IMR-90 (cell line): ENCODE measurements at places on chromosomes 5 and 9.
A peak's percentile ranks its signal among the peaks of the same experiment; 100 is the strongest.

DNA sequence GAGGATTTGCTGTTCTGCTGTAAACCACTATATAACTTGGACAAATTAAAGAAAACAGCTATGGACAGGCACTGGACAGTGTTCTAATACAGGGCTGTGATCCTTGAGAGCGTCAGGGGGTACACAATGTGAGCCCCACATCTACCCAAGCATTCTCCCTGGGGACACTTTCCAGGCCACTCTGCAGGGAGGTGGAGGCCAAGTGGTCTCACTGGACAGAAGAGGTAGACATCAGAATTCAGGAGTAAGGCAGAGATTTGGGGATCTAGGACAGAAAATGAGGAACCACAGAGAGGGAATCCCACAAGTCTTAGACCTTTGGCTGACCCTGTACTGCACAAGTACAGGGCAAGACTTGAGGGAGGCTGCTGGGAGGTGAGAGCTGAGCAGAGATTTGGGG lies 3.8 kb upstream of the IGFBPL1 start:
- DNase-seq: no peak
- no peak overlapping the region for H3K27ac ChIP-seq
- H3K4me3 ChIP-seq: no peak overlapping the region
- H3K4me1 ChIP-seq: peaks cover 2% of the 10 kb centered on the region; the same call in 1 of the 2 replicates

GRCh38 chr5:153209016-153209415 lies 281.5 kb upstream of the GRIA1 start:
- H3K4me3 ChIP-seq: no peak overlapping the region
- no peaks in the 10 kb centered on the region for H3K4me1 ChIP-seq
- H3K36me3 ChIP-seq: no peaks in the 10 kb centered on the region
- no peak for DNase-seq
- H3K27ac ChIP-seq: no peak overlapping the region

DNA sequence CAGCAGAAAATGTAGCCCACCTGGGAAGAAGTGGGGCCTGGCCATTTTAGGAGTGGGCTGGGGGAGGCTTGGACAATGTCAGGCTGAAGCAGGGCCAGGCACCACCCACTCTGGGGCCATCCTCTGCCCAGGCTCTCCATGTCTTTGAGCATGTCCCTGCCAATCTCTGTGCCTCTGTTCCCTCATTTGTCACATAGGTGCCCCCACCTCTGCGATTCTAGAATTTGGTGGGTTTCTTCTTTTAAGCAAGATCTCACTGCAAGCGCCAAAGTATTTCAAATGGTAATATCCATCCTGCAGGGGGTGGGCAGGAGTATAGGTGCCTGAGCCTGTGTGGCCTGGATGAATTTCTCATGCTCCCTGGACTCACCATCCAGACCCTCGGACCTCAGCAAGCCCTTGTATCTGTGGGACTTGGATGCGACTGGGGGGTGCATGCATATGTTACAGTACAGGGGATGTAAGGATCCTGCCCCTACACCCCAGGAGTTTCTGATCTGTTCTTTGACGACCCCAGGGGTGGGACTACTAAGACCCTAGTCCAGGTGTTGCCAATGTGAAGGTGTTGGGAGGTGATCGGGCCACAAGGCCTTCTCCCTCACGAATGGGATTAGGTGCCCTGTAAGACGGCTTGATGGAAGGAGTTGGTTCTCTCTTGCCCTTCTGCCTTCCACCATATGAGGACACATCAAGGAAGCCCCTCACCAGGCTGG lies 4.3 kb downstream of the CD74 start:
- no peaks in the 10 kb centered on the region for H3K27me3 ChIP-seq
- DNase-seq: no peak
- H3K4me3 ChIP-seq: no peak overlapping the region
- no peaks in the 10 kb centered on the region for H3K4me1 ChIP-seq

GRCh38 chr5:132156413-132156812 lies 71.2 kb downstream of the P4HA2 start:
- H3K4me1 ChIP-seq: no peaks in the 10 kb centered on the region
- no peak for DNase-seq
- H3K36me3 ChIP-seq: no peaks in the 10 kb centered on the region
- no peak overlapping the region for H3K4me3 ChIP-seq
- H3K27ac ChIP-seq: no peak overlapping the region

DNA sequence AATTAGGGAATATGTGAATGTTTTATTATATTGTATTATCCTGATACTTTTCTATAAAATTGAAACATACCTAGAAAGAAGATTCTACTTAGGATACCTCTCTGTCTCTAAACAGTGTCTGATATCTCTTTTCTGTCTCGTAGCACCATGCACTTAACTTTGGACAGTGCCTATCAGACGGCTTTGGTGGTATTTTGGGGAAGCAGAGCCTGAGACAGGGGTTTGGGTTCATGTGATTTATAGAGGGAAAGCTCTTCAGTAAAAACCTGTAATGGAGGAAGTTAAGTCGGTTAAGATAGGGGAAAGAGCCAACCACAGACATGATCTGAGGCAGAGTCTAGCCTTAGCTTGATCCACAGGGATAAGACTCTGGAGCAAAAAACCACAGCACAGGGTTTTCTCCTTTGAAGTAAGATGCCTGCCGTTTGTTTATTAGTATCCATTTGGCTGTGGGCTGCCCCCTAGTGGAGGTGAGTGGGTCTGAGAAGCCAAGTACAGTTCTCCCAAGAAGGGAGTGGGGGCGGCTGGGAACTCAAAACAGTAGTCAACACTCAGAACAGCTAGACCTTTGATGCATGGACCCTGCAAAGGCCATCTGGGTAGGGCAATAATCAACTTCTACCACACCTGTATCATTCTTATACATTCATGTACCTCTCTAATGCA lies 141.2 kb upstream of the ASTN2 start:
- no peaks in the 10 kb centered on the region for H3K36me3 ChIP-seq
- no peak for DNase-seq
- H3K4me1 ChIP-seq: no peaks in the 10 kb centered on the region
- H3K27ac ChIP-seq: no peak overlapping the region
- no peaks in the 10 kb centered on the region for H3K27me3 ChIP-seq

DNA sequence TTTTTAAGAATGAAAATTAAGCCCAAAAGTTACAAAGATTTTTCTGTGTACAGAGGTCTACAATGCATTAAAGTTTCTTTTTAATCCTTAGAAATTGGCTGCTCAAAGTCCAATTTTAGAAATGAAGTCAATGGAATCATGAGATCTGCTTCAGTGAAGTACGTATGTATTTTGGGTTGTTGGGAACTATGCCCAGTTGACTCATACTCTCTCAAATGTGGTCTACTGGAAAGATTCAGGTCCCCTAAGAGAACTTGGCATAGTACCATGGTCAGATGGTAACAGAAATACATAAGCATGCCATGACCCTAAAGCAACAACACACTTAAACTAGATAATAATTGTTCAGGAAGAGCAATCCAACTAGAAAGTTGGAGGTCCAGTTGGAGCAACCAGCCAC lies 23.0 kb downstream of the FBLL1 start:
- H3K27ac ChIP-seq: no peak overlapping the region
- 0 out of 2 replicates have a peak, but pooled peaks cover 4% of the 10 kb centered on the region for H3K4me1 ChIP-seq
- H3K4me3 ChIP-seq: no peak overlapping the region
- H3K27me3 ChIP-seq: no peaks in the 10 kb centered on the region

GRCh38 chr5:172791726-172792445 lies 20.9 kb upstream of the DUSP1 start:
- peak; percentile 41 for DNase-seq
- peaks cover 24% of the 10 kb centered on the region for H3K4me1 ChIP-seq
- H3K36me3 ChIP-seq: no peaks in the 10 kb centered on the region
- no peaks in the 10 kb centered on the region for H3K27me3 ChIP-seq

- no peaks in the 10 kb centered on the region for H3K36me3 ChIP-seq
- peak; percentile 97 for DNase-seq
- H3K27ac ChIP-seq: peak overlapping the region; percentile 31
- H3K4me3 ChIP-seq: no peak overlapping the region
Observed at GRCh38 chr5:143245929-143246561, 157.4 kb downstream of the NR3C1 start.

DNA sequence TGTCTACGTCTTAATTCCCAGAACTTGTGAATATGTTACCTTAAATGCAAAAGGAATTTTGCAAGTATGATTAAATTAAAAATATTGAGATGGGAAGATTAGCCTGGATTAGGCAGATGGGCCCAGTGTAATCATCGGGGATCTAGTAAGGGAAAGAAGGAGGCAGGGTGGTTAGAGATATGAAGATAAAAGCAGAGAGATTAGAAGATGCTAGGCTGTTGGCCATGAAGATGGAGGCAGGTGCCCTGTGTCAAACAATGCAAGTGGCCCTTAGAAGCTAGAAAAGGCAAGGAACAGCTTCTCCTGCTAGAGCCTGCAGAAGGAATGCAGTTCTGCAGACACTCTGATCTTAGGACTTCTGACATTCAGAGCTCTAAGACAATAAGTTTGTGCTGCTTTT lies 28.8 kb upstream of the ISOC1 start:
- H3K4me1 ChIP-seq: no peaks in the 10 kb centered on the region
- no peaks in the 10 kb centered on the region for H3K36me3 ChIP-seq
- H3K27me3 ChIP-seq: no peaks in the 10 kb centered on the region
- no peak overlapping the region for H3K4me3 ChIP-seq

GRCh38 chr5:159933531-159934485 lies 17.5 kb downstream of the ADRA1B start:
- no peaks in the 10 kb centered on the region for H3K27me3 ChIP-seq
- no peaks in the 10 kb centered on the region for H3K36me3 ChIP-seq
- peak; percentile 6 for DNase-seq

GRCh38 chr5:2736872-2737271 lies 14.6 kb downstream of the IRX2 start:
- no peak for DNase-seq
- no peaks in the 10 kb centered on the region for H3K4me1 ChIP-seq
- no peak overlapping the region for H3K4me3 ChIP-seq
- H3K27me3 ChIP-seq: peaks cover 18% of the 10 kb centered on the region

DNA sequence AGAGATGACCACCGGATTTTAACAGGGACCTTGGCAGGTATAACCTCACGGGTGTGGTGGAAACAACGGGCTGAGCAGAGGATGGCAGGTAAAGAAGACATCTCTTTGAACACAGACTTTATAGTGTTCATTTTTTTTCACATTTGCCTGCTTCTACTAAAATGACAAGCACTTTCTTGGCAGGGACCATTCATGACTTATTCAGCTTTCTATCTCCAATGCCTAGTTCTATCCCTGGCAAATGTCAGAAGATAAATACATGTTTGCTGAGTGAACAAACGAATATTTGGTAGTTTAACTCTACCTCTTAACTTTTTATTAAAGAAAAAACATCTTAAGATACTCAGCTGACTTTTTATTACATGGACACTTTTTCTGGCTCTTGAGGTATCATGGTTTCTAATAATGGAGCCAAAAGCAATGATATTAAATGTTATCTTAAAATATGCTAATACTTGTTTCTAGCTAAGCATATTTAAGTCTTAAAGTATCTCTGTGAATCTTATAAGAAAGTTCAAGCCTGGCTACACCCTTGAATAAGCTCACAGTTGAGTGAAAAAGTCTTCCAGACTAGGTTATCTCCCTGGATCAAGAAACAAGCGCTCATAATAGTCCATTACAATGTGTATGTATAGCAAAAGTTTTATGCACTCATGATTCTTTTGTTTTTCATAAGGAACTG lies 8.5 kb downstream of the ELL2 start:
- H3K36me3 ChIP-seq: peaks cover 18% of the 10 kb centered on the region
- no peak for DNase-seq
- H3K27ac ChIP-seq: no peak overlapping the region
- peaks cover 8% of the 10 kb centered on the region for H3K4me1 ChIP-seq
- no peak overlapping the region for H3K4me3 ChIP-seq

- no peaks in the 10 kb centered on the region for H3K27me3 ChIP-seq
- H3K4me3 ChIP-seq: no peak overlapping the region
- no peak for DNase-seq
- no peak overlapping the region for H3K27ac ChIP-seq
- H3K4me1 ChIP-seq: no peaks in the 10 kb centered on the region
Observed at GRCh38 chr5:55467862-55468551, 66.8 kb downstream of the PLPP1 start.

DNA sequence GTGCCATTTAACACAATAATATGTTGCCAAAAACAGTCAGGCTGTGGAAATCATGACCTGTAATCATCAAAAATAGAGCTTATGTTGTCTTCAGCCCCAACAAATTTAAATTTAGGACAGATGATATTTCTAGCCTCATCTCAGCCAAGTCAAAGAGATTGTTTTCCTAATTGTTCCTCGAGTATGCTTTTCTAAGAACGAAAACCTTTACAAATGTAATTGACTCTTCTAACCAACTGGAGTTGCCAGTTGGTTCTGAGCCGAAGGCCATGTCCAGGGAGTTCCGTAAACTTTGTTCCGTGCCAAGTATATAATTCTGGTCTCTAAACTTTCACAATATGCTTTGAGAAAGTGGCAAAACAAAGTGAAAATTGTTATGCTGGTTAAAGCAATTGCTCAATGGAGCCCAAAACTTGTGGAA lies 160.8 kb downstream of the CEMIP2 start:
- H3K4me3 ChIP-seq: no peak overlapping the region
- H3K4me1 ChIP-seq: no peaks in the 10 kb centered on the region
- no peaks in the 10 kb centered on the region for H3K27me3 ChIP-seq
- no peaks in the 10 kb centered on the region for H3K36me3 ChIP-seq

DNA sequence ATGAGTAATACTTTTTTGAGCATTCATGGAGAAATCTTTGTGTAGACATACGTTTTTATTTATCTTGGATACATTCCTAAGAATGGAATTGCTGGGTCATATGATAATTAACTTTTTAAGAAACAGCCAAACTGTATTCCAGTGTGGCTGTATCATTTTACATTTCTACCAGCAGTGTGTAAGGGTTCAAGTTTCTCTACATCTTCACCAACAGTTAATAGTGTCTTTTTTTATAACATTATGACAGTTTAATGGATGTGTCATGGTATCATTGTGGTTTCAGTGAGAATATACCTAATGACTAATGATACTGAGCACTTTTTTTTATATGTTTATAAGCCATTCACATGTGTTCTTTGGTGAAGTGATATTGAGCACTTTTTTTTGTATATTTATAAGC lies 52.4 kb downstream of the NIPBL start:
- DNase-seq: peak; percentile 86
- no peaks in the 10 kb centered on the region for H3K27me3 ChIP-seq
- H3K4me3 ChIP-seq: no peak overlapping the region
- H3K27ac ChIP-seq: no peak overlapping the region
- H3K4me1 ChIP-seq: 0 out of 2 replicates have a peak, but pooled peaks cover 2% of the 10 kb centered on the region
- H3K36me3 ChIP-seq: 0 out of 2 replicates have a peak, but pooled peaks cover 1% of the 10 kb centered on the region

GRCh38 chr9:85940275-85940831 lies 593 bp upstream of the NAA35 start:
- peaks cover 4% of the 10 kb centered on the region; the same call in 1 of the 2 replicates for H3K36me3 ChIP-seq
- DNase-seq: no peak
- peak overlapping the region; percentile 51 for H3K27ac ChIP-seq
- no peaks in the 10 kb centered on the region for H3K27me3 ChIP-seq
- no peaks in the 10 kb centered on the region for H3K4me1 ChIP-seq

DNA sequence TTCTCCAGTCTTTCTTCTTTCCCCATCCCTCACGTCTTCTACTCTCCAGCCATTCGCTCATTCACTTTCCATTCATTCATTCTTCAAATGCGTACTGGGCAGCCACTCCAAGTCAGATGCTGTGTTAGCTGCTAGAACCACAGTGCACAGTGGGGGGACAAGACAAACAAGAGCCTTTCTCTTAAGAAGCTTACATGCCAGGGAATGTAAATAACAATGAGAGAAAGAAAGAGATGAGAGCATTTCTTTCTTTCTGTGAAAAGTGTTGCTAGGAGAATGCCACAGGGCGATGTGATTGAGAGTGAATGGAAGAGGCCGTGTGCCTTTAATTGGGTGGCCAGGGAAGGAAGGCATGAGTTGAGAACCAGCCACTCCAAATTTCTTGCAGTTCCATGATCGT lies 46.3 kb upstream of the SMIM23 start:
- no peaks in the 10 kb centered on the region for H3K4me1 ChIP-seq
- H3K27ac ChIP-seq: no peak overlapping the region
- DNase-seq: no peak
- H3K27me3 ChIP-seq: peaks cover 25% of the 10 kb centered on the region
- no peaks in the 10 kb centered on the region for H3K36me3 ChIP-seq

- H3K27me3 ChIP-seq: peaks cover 19% of the 10 kb centered on the region
- H3K4me3 ChIP-seq: no peak overlapping the region
- DNase-seq: peak; percentile 7
- no peak overlapping the region for H3K27ac ChIP-seq
Observed at GRCh38 chr5:74075501-74076484, 449.8 kb downstream of the ARHGEF28 start.
